ENCODE measurements at places on chromosomes 12 and 14.

GRCh38 chr14:102226356-102227125, 78.4 kb downstream of the MOK start:
- DNase-seq: no peak

- DNase-seq: no peak
These were observed 23.9 kb downstream of the GPR68 start for GRCh38 chr14:91220581-91221000.

GRCh38 chr12:2092890-2093289, 40.1 kb downstream of the CACNA1C start:
- DNase-seq: no peak

- DNase-seq: no peak
These were observed 213.6 kb downstream of the C12orf42 start for GRCh38 chr12:103282124-103282523.

DNA sequence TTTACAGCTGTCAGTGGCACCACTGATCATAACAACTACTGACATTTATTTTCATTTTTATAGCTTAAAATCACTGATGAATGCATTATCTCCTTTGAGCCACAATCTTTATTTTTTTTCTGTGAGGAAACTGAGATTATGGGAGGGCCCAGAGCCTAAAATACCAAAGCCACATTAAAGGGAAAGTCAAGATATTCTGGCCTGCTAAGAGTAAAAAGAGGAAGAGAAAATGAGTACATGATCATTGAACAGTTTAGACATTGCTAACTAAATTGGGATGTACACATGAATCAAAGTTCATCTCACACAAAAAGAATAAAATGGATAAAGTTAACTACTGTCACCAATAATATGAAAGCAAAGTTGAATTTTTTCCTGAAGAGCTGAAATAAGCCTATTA, 170.5 kb upstream of the GARIN2 start:
- no peak for DNase-seq

All from vagina (tissue), 2 donors.